ENCODE measurements at places on chromosomes 7 and 10.

DNA sequence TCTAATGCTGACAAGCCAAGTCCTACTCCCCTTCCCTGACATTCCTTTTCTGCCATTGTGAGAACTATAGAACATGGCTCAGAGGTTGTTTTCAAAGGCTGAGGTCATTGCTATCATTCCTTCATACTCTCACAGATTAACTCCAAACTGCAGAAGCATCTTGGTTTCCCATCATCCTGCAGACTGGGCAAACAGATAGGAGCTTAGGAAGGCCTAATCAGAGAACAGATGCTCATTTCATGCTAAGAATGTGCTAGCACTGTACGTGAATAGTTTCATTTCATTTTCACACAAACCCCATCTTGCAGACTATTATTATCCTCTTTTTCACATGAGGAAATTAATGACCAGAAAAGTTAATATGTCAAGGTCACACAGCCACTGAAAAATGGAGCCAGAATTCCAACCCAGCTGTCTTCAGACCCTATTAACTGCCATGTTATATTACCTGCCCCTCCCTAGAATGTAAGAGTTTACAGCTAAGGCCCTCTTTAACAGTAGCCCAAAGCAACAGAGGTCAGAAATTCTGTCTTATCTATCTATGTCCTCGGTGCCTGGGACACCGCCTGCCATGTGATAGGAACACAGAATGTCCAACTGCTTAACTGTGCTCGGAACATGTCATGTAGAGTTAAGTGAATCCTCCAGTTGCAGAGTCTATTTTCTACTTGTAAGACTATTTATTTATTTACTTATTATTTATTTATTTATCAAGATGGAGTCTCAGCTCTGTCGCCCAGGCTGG is 2.9 kb upstream of the LCOR start:
- H3K36me3 ChIP-seq, result no peaks in the 10 kb centered on the region
- H3K4me1 ChIP-seq, result peaks cover 26% of the 10 kb centered on the region
- H3K27me3 ChIP-seq, result no peaks in the 10 kb centered on the region
- H3K4me3 ChIP-seq, result no peak overlapping the region
- H3K27ac ChIP-seq, result no peak overlapping the region

DNA sequence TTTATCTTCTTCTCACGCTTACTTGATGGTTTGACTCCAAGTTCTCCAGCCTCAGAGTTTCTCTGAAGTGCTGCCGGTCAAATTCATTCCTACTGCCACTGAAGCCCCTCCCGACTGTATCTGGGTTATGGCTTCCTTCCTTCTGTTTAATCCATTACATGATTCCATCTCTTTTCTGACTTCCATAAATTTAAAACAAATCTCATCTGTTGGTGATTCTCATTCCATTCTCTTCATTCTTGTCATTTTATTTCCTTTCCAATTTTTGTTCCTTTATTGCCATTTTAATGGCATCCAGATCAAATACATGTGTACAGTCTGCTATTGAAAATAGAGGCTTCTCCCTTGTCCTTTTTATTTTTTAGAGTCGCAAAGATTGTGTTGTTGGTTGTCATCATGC is 25.4 kb upstream of the HIBADH start:
- peaks cover 9% of the 10 kb centered on the region for H3K36me3 ChIP-seq
- H3K4me1 ChIP-seq, result peaks cover 8% of the 10 kb centered on the region
- H3K27ac ChIP-seq, result no peak overlapping the region
- DNase-seq, result no peak

- H3K36me3 ChIP-seq, result no peaks in the 10 kb centered on the region
- DNase-seq, result no peak
- peaks cover 5% of the 10 kb centered on the region for H3K27me3 ChIP-seq
- no peaks in the 10 kb centered on the region for H3K4me1 ChIP-seq
Observed at GRCh38 chr7:145088111-145088745, 252.4 kb upstream of the TPK1 start.

DNA sequence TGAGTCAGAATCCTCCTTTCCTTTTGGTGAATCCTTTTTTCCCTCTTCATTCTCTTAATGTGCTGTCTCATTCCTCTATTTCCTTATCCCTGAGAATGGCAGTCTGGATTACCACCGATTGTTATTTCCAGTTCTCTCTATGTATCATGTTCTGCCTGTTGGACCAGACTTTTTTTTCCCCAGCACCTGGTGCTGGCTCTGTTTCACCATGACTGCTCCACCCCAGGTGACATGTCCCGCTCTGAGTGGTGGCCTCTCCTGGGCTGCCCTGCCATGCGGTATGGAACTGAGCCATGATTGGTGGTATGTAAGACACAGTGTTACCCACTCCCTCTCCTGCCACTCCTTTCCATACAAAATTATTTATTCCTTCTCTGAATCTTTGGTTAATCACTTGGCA is 399.9 kb downstream of the GATA3 start:
- H3K27ac ChIP-seq, result no peak overlapping the region
- no peaks in the 10 kb centered on the region for H3K36me3 ChIP-seq
- H3K4me1 ChIP-seq, result no peaks in the 10 kb centered on the region
- H3K27me3 ChIP-seq, result peaks cover 16% of the 10 kb centered on the region
- DNase-seq, result no peak

DNA sequence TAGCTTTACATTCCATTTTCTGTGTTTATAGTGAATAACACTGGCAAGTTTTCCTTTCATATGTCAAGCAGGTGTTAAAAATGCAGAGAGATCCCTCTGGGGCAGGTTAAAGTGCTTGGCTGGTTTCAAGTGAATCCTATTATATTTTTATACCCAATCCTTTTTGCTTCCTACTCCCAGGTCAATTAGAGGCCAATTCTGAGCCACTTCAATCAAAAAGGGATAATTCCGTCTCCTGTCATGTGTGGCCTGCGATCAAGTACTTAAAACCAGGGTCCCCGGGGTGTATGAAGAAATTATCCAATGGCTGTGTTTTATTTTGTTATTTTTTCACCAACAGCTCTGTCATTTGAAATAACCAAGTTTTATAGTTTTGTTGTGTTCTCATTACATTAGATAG is 313.2 kb downstream of the PRPF18 start:
- no peaks in the 10 kb centered on the region for H3K4me1 ChIP-seq
- H3K4me3 ChIP-seq, result no peak overlapping the region
- H3K36me3 ChIP-seq, result no peaks in the 10 kb centered on the region
- DNase-seq, result no peak
- no peak overlapping the region for H3K27ac ChIP-seq

DNA sequence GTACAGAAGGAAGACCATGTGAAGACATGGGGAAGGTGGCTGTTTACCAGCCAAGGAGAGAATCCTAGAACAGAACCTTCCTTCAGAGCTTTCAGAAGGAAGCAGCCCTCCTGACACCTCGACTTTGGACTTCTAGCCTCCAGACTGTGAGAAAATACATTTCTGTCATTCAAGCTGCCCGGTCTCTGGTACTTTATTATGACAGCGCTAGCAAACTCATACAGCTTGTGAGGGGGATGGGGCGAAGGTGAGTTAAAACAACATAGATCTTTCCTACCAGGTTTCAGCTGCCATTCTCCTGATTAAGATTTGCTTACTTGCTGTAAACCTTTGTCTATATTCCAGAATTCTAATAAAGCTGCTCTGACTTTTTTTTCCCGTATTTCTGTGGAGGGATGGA is 14.9 kb upstream of the ZNF248 start:
- H3K4me1 ChIP-seq, result no peaks in the 10 kb centered on the region
- no peaks in the 10 kb centered on the region for H3K27me3 ChIP-seq
- no peak for DNase-seq

- no peak overlapping the region for H3K4me3 ChIP-seq
- DNase-seq, result no peak
- H3K27me3 ChIP-seq, result no peaks in the 10 kb centered on the region
- no peaks in the 10 kb centered on the region for H3K36me3 ChIP-seq
Observed at GRCh38 chr7:28747404-28747803, 210.7 kb downstream of the TRIL start.

GRCh38 chr7:33921216-33921938 is 16.0 kb downstream of the BMPER start:
- no peaks in the 10 kb centered on the region for H3K4me1 ChIP-seq
- no peak overlapping the region for H3K4me3 ChIP-seq

GRCh38 chr7:45568536-45569289 is 5.5 kb upstream of the ADCY1 start:
- no peaks in the 10 kb centered on the region for H3K36me3 ChIP-seq
- no peaks in the 10 kb centered on the region for H3K4me1 ChIP-seq
- H3K4me3 ChIP-seq, result no peak overlapping the region
- no peak overlapping the region for H3K27ac ChIP-seq
- DNase-seq, result no peak

GRCh38 chr10:3635697-3636096 is 149.3 kb downstream of the KLF6 start:
- H3K4me1 ChIP-seq, result no peaks in the 10 kb centered on the region
- H3K36me3 ChIP-seq, result no peaks in the 10 kb centered on the region
- peaks cover 14% of the 10 kb centered on the region for H3K27me3 ChIP-seq

DNA sequence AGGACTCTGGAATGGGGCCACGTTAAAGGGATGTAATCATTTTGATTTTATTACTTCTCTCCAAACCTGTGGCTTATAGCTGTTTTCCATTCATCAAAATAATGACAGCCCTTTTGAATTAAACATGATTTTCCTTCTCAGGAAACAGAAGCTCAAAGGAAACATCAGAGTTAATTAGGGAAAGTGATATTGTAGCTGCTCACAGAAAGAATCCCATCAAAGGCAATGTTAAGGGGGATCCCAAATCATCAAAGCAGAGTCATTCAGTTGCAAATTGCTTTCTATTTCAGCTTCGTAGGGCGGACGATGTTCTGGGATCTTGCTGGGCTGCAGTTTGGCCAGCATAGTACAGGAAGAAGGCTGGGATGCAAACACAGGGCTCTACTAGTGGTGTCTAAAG is 563.2 kb downstream of the CCSER2 start:
- no peaks in the 10 kb centered on the region for H3K36me3 ChIP-seq
- no peaks in the 10 kb centered on the region for H3K4me1 ChIP-seq
- DNase-seq, result no peak
- H3K27me3 ChIP-seq, result no peaks in the 10 kb centered on the region
- no peak overlapping the region for H3K27ac ChIP-seq

GRCh38 chr7:70316745-70317144 is 718.5 kb downstream of the AUTS2 start:
- no peaks in the 10 kb centered on the region for H3K4me1 ChIP-seq
- no peak overlapping the region for H3K27ac ChIP-seq
- no peak for DNase-seq
- H3K4me3 ChIP-seq, result no peak overlapping the region
- H3K27me3 ChIP-seq, result no peaks in the 10 kb centered on the region

DNA sequence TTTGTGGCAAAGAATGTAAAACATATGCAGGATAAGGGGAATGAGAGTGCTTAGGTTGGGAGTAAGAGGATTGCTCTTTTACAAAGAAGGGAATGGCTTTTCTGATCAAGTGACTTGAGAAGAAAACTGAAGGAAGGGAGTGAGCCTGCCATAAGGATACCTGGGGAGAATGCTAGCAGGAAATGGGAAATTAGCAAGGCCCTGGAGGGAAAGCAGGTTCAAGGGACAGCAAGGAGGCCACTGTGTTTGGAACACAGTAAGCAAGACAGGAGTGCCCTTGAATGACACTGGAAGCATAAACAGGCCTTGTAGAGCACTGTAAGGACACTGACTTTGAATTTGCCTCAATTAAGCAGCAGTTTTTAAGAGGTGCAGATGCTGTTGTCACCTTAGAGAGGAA is 1069.9 kb downstream of the DNAJB9 start:
- H3K4me3 ChIP-seq, result no peak overlapping the region
- H3K4me1 ChIP-seq, result no peaks in the 10 kb centered on the region
- no peaks in the 10 kb centered on the region for H3K27me3 ChIP-seq
- no peaks in the 10 kb centered on the region for H3K36me3 ChIP-seq
- H3K27ac ChIP-seq, result no peak overlapping the region

DNA sequence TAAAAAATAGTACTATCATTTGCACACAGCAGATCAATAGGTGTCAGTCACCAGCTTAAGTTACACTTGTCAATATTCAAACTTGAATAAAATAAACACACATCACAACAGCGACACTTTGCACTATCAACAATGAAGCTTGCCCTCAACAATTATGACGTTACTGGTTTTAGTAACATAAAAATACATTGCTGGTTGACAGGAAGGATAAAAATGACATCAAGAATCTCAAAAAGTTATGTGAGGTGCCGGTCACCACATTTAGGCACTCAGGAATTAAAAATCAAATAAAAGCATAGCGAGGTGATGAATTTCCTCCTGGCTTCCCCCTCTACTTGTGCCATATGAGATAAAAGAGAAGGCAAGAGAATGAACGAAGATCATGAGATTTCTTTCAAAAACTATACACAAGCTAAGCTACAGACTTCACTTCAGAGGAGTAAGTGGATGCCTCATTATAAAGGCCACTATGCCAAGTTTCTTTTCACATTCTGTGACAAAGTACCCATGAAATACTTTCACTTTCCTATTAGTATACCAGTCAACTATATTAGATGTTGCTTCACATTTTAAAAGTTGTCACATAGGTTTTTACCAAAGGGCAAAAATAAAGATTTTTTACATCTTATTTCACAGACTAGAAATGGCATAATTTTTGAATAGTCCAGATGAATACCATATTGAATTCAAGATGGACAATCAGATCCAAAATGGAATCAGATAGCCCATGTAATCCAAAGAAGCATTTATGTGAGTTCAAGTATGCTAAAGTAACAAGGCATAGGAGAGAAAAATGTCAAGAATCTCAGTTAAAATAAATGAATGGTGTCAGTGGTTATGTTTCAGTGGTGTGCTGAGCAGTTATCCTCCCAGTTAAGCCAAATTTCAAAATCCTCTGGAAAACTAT is 3.6 kb downstream of the CCDC71L start:
- peaks cover 15% of the 10 kb centered on the region for H3K4me1 ChIP-seq
- H3K4me3 ChIP-seq, result no peak overlapping the region
- no peaks in the 10 kb centered on the region for H3K36me3 ChIP-seq

DNA sequence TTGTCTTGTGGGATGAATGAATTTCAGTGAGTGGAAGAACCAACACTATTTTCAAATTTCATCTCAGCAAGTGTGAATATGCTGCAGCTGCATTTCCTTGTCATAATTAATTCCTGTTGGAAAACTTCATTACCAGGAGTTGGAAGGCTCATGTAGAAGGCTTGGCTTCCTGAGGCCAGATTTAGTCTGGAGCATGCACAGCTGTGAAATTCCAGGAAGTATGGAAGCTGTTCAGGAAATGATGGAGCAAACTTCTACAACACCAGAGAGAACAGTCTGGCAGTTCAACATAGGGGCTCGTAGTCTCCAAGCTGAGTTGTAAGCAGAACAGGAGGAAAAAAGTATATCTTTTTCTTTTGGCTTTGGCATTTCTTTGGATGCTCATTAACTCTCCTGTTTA is 1439.9 kb upstream of the CELF2 start:
- H3K27me3 ChIP-seq, result no peaks in the 10 kb centered on the region
- H3K36me3 ChIP-seq, result no peaks in the 10 kb centered on the region
- H3K4me3 ChIP-seq, result no peak overlapping the region
- H3K27ac ChIP-seq, result no peak overlapping the region
- no peaks in the 10 kb centered on the region for H3K4me1 ChIP-seq

All from naive B cell (primary cell).